ENCODE measurements at places on chromosomes 11 and 22.
A peak's percentile ranks its signal among the peaks of the same experiment; 100 is the strongest.

- H3K27me3 ChIP-seq: no peaks in the 10 kb centered on the region
- H3K27ac ChIP-seq: no peak overlapping the region
- H3K36me3 ChIP-seq: no peaks in the 10 kb centered on the region
- no peak for DNase-seq
- H3K4me1 ChIP-seq: no peaks in the 10 kb centered on the region
These were observed 229.5 kb downstream of the TTC28 start for GRCh38 chr22:28450109-28450508.

GRCh38 chr11:69368119-69368880 is 74.3 kb downstream of the MYEOV start:
- H3K4me1 ChIP-seq: peaks cover 12% of the 10 kb centered on the region
- H3K4me3 ChIP-seq: no peak overlapping the region
- no peak overlapping the region for H3K27ac ChIP-seq
- DNase-seq: no peak
- H3K36me3 ChIP-seq: no peaks in the 10 kb centered on the region

- no peaks in the 10 kb centered on the region for H3K36me3 ChIP-seq
- H3K27me3 ChIP-seq: no peaks in the 10 kb centered on the region
- no peak overlapping the region for H3K4me3 ChIP-seq
- H3K27ac ChIP-seq: no peak overlapping the region
These were observed 15.5 kb downstream of the MTFP1 start for GRCh38 chr22:30441088-30441487.

- H3K36me3 ChIP-seq: no peaks in the 10 kb centered on the region
- no peak for DNase-seq
These were observed 100.9 kb downstream of the AASDHPPT start for GRCh38 chr11:106178361-106178760.

DNA sequence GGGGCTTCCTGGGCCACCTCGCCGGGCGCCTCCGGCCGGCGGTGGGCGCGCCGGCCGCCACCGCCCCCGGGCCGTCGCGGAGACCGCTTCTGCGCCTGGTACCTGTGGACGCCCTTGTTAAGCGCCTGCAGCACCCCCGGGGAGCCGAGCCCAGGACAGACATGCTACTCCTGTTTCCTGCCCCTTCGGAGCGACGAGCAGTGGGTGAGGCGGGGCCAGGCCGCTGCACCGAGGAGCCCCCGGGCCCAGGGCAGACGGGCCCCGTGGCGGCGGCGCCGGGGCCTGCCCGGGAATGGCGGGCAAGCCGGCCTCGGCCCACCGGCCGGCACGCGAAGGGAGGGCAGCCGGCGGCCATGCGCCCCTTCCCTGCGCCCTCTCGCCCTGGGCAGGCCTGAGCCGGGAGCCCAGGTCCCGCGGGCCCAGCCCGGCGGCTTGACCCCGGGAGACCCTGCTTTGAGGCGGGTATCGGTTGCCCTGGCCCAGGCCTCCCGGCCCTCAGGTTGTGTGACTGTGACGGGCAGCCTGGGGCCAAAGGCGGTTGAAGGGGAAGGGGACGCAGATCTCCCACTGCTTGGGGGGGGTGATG is 789 bp upstream of the KDM2A start:
- no peaks in the 10 kb centered on the region for H3K27me3 ChIP-seq
- peaks cover 20% of the 10 kb centered on the region for H3K4me1 ChIP-seq
- peak overlapping the region; percentile 89 for H3K4me3 ChIP-seq
- peak; percentile 36 for DNase-seq
- H3K27ac ChIP-seq: peak overlapping the region; percentile 100

DNA sequence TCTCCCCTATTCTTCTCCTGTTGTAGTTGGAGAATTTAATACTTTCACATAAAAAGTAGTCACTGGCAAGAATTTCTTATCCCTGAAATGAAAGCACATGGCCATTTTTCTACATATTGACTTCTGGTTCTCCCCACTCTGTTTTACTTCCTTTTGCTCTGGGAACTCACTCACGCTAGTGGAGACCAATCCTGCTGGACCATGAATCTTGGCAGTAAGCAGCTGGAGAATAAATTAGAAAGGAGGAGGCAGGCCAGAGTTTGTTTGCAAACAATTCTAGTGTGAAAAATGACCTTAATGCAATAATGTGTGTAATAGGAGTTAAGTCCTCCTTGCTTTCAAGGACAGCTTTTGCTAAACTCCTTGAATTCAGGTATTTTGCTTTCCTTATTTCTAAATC is 412.3 kb upstream of the CHORDC1 start:
- DNase-seq: no peak
- no peak overlapping the region for H3K27ac ChIP-seq
- H3K27me3 ChIP-seq: no peaks in the 10 kb centered on the region
- no peaks in the 10 kb centered on the region for H3K4me1 ChIP-seq

GRCh38 chr11:32297611-32298011 is 137.7 kb downstream of the WT1 start:
- DNase-seq: no peak
- no peaks in the 10 kb centered on the region for H3K27me3 ChIP-seq
- H3K36me3 ChIP-seq: no peaks in the 10 kb centered on the region
- H3K27ac ChIP-seq: no peak overlapping the region

GRCh38 chr11:115141231-115142114 is 362.7 kb downstream of the CADM1 start:
- no peaks in the 10 kb centered on the region for H3K36me3 ChIP-seq
- no peak for DNase-seq
- no peaks in the 10 kb centered on the region for H3K4me1 ChIP-seq
- no peak overlapping the region for H3K27ac ChIP-seq

DNA sequence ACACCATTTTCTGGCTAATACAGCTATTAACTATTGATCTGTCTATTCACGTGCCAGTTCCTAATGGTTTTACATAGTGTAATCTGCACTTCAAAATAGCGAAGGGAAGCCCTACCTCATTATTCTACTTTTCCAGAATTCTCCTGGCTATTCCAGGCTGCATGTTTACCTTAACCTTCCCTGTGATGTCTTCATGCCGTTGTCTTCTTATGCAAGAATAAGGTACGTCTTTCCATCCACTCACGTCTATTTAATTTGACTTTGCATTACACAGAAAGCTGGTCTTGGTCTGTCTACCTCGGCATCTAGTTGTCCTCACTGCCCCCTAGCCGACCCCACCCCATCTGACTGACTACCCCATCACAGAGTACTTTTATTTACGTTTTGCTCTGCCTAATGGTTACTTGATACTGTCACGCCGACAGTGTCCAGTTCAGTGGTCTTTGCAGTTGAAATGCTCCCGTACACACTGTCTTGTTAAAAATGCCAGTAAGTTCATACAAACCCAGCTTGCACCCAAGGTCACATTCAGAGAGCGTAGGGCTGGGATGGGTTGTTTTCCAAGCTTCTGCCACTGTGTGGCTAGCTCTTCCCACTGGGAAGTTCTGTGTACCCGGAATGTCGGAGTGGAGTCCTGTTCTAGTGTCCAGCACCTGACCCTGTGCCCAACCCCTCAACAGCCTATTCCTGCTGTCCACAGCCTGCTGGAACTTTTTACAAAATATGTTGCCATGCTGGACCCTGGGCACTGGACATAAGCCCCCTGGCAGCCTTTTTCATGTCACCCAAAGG is 15.0 kb downstream of the NEAT1 start:
- H3K36me3 ChIP-seq: peaks cover 31% of the 10 kb centered on the region
- no peaks in the 10 kb centered on the region for H3K27me3 ChIP-seq
- DNase-seq: no peak
- peak overlapping the region; percentile 9 for H3K4me3 ChIP-seq
- peaks cover 70% of the 10 kb centered on the region for H3K4me1 ChIP-seq

DNA sequence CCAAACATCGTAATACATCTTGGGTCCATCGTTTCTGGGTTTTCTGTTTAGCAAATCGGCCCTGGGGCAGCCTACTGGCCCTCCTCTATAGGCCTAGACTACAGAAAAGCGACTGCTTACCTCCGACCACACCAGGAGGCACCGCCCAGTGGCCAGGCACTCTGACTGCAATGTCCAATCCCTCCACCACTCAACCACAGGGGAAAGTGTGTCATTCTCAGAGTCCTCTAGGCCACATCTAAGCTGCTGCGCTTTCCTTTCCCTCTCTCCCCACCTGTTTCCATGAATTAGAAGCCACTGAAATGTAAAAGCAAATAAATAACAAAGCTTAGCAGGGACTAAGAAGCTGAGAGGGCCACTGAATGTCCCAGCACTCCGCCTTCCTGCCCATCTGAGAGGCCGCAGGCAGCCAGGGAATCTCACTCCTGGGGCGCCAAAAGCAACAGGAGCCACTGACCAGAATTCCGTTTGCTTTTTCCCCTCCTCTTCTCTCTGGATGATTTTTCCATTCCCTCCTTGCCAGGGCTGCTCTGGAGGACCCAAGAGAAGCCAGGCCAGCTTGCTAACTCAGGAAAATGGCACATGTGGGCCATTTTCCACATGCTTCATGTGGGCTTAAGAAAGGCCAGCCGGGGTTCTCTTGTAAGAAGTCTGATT is 50.1 kb upstream of the FLI1 start:
- no peaks in the 10 kb centered on the region for H3K36me3 ChIP-seq
- DNase-seq: no peak
- H3K27me3 ChIP-seq: no peaks in the 10 kb centered on the region
- H3K4me1 ChIP-seq: no peaks in the 10 kb centered on the region
- H3K4me3 ChIP-seq: no peak overlapping the region

GRCh38 chr11:131906963-131907362 is 536.5 kb downstream of the NTM start:
- no peaks in the 10 kb centered on the region for H3K4me1 ChIP-seq
- no peak overlapping the region for H3K27ac ChIP-seq
- H3K4me3 ChIP-seq: no peak overlapping the region
- H3K27me3 ChIP-seq: peaks cover 17% of the 10 kb centered on the region

DNA sequence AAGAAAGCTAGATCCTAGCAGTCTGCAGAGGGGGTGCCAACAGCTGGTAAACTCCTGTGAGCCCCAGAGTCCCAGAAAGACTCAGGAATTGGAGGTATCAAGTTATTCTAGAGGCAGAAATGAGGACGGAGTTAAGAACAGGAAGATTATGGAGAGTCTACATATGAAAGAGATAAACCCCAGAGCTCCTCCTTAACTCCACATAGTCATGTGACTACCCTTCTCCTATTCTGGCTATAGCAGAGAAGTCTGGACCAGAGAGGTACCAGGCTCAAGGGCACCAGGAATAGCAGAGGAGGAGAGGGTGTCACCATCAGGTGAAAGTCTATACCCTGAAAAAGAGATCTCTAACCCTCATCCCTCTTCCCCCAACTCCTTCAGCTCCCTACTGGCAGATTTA is 29.6 kb downstream of the SCUBE2 start:
- no peak overlapping the region for H3K27ac ChIP-seq
- H3K4me3 ChIP-seq: no peak overlapping the region
- H3K36me3 ChIP-seq: no peaks in the 10 kb centered on the region
- no peaks in the 10 kb centered on the region for H3K27me3 ChIP-seq
- DNase-seq: no peak

DNA sequence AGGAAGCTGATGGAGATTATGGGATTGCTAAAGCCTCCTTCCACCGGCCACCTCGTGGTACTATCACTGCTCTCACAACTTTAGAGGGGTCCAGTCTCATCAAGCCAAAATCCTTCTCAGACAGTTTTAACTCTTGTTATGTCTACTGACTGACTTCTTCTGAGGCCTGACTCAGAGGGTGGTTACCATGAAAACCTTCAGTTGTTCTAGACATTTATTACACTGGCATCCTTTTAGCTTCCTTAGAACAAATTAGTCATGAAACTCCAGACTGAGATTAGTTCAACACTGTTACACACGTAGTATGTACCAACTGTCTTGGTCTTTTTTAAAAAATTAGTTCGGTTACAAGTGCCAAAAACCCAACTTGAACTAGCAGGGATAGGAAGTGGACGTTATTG is 7.5 kb downstream of the DIXDC1 start:
- H3K4me3 ChIP-seq: no peak overlapping the region
- H3K36me3 ChIP-seq: no peaks in the 10 kb centered on the region
- peaks cover 4% of the 10 kb centered on the region for H3K4me1 ChIP-seq
- no peaks in the 10 kb centered on the region for H3K27me3 ChIP-seq
- no peak for DNase-seq

- DNase-seq: no peak
- peaks cover 58% of the 10 kb centered on the region for H3K4me1 ChIP-seq
- H3K4me3 ChIP-seq: no peak overlapping the region
- H3K27me3 ChIP-seq: no peaks in the 10 kb centered on the region
- no peaks in the 10 kb centered on the region for H3K36me3 ChIP-seq
- H3K27ac ChIP-seq: no peak overlapping the region
These were observed 13.8 kb downstream of the FLI1 start for GRCh38 chr11:128707681-128708080.

DNA sequence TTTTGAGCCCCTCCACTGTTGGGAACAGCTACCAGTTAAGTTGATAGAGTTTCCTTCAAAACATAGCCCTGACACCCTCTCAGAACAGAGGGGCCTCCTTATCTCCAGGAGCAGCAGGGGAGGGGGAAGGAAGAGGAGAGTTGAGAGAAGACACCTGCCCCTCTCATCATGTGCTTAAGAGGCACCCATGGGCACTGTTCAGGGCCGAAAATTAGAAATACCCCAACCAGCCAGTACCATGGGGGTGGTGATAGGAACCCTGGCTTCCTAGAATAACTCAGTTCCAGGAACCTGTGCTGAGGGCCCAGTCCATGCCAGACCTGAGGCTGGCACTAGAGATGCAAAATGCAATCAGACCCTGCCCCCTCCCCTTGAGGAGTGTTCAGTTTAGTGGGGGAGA is 9.3 kb upstream of the GDPD5 start:
- no peak for DNase-seq
- H3K27me3 ChIP-seq: no peaks in the 10 kb centered on the region
- H3K27ac ChIP-seq: no peak overlapping the region
- H3K36me3 ChIP-seq: no peaks in the 10 kb centered on the region
- H3K4me3 ChIP-seq: no peak overlapping the region
- peaks cover 10% of the 10 kb centered on the region for H3K4me1 ChIP-seq

- no peaks in the 10 kb centered on the region for H3K36me3 ChIP-seq
- no peak overlapping the region for H3K4me3 ChIP-seq
- no peak for DNase-seq
- H3K27me3 ChIP-seq: no peaks in the 10 kb centered on the region
- H3K4me1 ChIP-seq: peaks cover 32% of the 10 kb centered on the region
These were observed 52.1 kb downstream of the STIM1 start for GRCh38 chr11:3907590-3907989.

GRCh38 chr11:121936370-121936769 is 179.6 kb downstream of the BLID start:
- H3K4me3 ChIP-seq: no peak overlapping the region
- no peak overlapping the region for H3K27ac ChIP-seq
- no peaks in the 10 kb centered on the region for H3K27me3 ChIP-seq
- no peak for DNase-seq

DNA sequence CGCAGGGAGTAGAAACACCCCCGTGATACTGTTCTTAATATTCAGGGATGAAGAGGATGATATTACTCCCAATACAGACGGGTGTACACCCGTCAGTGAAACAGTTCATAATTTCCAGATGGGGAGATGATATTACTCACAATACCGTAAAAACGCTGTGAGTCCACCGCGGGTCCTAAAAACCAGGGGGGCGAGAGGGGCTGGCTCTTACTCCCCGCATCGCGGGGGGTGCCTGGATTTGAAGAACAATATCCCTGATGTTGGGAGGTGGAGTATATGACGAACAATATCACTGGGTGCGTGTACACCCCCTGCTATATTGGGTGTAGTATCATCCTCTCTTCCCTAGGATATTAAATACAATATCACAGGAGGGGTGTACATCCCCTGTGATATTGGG is 20.5 kb upstream of the APOL5 start:
- DNase-seq: peak; percentile 8

- H3K36me3 ChIP-seq: no peaks in the 10 kb centered on the region
- H3K4me1 ChIP-seq: peaks cover 10% of the 10 kb centered on the region
- DNase-seq: peak; percentile 27
- no peaks in the 10 kb centered on the region for H3K27me3 ChIP-seq
- H3K4me3 ChIP-seq: peak overlapping the region; percentile 51
These were observed 171.4 kb upstream of the CTSC start for GRCh38 chr11:88508759-88509581.
